ENCODE measurements at places on chromosomes 11 and 22.
A peak's percentile ranks its signal among the peaks of the same experiment; 100 is the strongest.

DNA sequence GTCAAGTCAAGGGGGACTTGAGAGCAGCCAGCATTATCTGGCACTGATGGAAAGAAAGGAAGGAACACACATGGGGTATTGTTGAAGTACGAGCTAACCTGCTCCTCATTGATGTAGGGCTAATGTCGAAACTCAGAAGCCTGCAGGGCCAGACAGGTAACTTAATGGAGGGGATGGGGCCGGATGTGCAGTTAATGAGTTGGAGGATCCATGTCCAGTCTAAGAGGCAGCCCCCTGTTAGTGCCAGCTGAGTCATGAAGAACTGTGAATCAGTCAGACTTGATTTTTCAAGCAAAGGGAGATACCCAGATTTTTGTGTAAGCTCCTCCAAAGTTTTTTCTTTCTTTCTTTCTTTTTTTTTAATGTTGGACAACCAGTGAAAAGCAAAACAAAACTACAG is 65.6 kb downstream of the CECR2 start:
- DNase-seq: no peak

DNA sequence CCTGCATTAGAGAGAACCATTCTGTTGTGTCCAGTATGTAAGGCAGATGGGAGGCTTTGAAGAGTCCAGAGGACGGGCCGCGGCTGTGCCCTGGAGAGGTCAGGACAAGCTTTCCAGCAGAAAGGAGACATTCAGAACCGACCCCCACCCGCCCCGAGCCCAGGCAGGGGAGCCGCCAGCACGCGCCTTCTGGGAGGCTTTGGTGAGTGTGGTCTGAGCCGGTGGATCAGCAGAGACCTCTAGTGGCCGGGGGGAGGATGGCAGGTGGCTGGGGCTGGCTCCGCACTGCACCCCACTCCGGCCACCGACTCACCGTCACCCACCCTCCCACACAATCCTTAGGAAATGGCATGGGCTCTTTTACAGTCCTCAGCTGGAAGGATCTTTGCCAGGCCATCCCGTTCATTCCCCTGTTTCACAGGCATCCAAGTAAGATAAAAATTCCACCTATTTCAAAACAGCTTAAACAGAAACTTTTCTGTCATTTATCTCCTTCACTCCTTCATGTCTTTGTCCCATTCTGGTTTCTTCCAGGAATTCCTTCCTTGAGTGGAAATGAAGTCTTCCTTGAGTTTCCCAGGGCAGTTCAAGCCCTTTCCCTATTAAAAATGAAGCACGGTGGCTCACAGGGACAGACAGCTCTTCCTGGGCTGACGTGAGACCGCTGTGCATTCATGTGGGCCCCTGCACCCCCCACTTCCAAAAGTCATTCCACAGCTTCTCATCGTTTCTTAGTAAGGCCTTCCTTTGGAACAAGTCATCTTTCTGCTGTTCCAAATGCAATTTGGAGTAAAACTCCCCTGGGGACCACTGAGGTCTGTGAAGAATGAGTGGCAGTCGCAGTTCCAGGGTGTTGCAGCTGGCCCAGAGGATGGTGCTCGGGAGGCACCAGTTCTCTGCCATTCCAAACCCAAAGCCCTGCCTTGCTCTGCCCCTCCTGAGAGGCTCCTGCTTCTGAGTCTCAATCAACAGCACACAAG is 91.0 kb downstream of the FEZ1 start:
- peak; percentile 96 for DNase-seq

GRCh38 chr11:1375161-1375954 is 14.4 kb upstream of the BRSK2 start:
- DNase-seq: no peak

GRCh38 chr11:78715639-78716311 is 141.1 kb upstream of the NARS2 start:
- peak; percentile 72 for DNase-seq

- DNase-seq: no peak
Observed at GRCh38 chr11:98417256-98417755, 603.4 kb upstream of the CNTN5 start.

- DNase-seq: no peak
Observed at GRCh38 chr11:83006877-83007330, 64.8 kb downstream of the RAB30 start.

- no peak for DNase-seq
Observed at GRCh38 chr22:27107824-27108223, 450.4 kb downstream of the MIAT start.

- no peak for DNase-seq
Observed at GRCh38 chr22:42780070-42780540, 59.4 kb upstream of the A4GALT start.

- no peak for DNase-seq
Observed at GRCh38 chr11:40294349-40294735, 1165.1 kb downstream of the LRRC4C start.

DNA sequence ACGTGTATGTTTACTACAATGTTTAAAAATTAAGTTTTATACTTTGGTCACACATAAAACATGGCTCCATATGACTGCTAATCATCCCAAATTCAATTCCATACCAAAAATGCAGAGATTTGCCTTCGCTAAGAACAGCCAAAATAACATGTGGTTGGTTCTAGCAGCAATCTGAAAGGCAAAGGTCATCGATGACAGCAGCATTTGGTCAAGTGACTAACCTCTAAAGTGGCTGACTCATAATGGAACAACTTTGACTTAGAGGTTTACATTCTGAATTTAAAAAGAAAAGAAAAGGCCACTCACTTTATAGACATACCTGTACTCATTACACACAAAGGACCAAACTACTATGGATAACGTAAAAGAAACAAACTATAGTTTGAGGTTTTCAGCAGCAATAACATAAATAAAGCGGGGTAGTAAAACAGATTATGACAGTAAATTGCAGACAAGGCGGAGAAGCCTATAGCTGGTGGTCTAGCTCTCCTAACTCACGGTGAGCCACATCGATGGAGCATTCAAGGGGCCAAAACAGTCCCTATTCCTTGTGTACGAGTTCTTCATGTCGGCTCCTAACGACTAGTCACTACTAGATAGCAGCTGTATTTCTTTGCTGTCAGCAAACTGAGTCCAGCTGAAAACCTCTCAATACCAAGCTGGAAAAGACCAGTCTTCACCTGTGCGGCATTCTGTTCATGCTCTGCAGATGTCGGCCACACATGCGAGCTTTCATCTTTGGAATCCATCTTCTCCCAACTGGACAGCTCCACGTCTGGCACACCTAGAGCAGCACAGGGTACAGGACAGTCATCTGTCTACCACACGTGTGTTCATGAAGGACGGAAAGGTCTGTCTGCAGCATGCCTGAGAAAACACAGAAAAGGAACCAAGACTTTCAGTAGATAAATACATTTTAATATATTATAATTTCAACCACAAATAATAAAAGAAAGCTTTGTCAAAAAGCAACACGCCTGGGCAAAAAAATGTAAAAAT is 42.1 kb downstream of the PRDM10 start:
- DNase-seq: no peak

- DNase-seq: no peak
Observed at GRCh38 chr11:120646206-120646605, 134.7 kb downstream of the GRIK4 start.

DNA sequence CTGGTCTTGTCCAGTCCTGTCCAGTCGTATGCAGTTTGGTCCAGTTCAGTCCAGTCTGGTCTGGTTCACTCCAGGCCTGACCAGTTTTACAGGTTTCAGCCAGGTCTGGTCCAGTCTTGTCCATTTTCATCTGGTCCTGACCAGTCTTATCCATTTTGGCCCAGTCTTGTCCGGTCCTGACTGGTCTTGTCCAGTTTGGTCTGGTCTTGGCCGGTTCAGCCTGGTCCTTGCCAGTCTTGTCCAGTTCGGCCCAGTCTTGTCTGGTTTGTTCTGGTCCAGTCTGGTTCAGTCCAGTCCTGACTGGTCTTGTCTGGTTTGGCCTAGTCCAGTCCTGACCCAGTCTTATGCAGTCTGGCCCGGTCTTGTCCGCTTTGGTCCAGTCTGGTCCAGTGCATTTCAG is 380.2 kb downstream of the OR4C45 start:
- no peak for DNase-seq

DNA sequence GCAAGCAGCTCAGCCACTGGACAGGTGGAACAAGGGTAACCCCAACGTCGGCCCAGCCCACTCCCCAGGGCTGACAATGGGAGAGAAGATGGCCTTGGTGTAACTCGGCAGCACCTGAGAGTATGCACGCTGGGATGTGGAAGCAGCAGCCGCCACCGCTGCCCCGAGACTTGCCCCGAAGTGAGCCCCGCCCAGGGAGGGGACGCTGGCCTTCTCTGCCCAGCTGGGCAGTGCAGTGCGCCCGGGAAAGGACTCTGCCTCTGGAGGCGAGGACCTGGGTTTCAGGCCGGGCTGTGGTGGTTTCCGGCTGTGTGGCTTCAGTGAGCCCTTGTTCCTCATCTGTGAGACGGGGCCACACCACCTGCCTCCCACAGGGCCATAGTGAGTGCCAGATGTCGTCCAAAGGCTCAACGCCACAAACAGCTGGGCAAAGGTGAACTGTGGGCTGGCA is 8.6 kb upstream of the POLDIP3 start:
- DNase-seq: no peak

GRCh38 chr11:109040303-109040702 is 375.4 kb downstream of the DDX10 start:
- no peak for DNase-seq

- no peak for DNase-seq
Observed at GRCh38 chr11:17810746-17811145, 76.2 kb downstream of the KCNC1 start.

GRCh38 chr11:35102267-35102666 is 36.7 kb upstream of the CD44 start:
- no peak for DNase-seq

- no peak for DNase-seq
Observed at GRCh38 chr11:132231656-132232347, 861.4 kb downstream of the NTM start.

DNA sequence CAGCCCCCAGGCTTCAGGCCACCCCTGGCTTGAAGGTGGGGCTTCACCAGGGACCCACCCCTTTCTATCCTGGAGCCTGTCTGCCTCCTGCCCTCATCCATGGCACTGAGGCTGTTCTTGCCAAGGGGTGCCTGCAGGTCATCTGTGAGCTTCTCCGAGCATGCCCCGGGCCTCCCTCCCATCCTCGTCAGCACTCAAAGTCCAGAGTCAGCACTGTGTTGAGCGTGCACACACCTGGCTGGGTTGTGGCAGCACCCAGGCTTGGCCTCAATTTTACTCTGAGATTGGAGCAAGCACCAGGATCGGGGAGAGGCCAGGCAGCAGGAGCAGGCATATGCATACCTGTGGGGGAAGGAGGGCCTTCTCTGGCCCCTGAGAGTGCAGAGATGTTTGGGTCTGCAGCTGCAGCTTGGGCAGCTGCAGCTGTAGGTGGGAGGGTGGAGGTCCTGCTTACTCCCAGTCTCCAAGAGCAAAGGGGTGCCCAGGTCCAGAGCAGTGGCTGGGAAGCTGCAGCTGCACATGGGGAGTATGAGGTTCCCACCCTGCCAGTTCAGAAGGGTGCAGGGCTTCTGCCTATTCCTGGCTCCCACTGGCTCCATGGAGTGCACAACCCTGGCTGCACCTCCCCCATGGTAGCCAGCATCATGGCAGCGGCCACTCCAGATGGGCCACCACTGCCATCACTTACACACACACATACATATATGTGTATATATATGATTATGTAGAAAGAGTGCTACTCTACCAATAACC is 488.7 kb downstream of the JRKL start:
- DNase-seq: peak; percentile 35

GRCh38 chr11:94405062-94405833 is 4.0 kb upstream of the GPR83 start:
- DNase-seq: no peak

- DNase-seq: no peak
Observed at GRCh38 chr11:31132531-31133421, 236.8 kb downstream of the DCDC1 start.

GRCh38 chr22:49349841-49350381 is 477.8 kb downstream of the BRD1 start:
- peak; percentile 67 for DNase-seq

- DNase-seq: peak; percentile 45
Observed at GRCh38 chr22:29503811-29504372, 23.9 kb downstream of the NEFH start.

GRCh38 chr11:26162291-26162690 is 169.6 kb upstream of the ANO3 start:
- DNase-seq: no peak

GRCh38 chr11:58142761-58143160 is 17.4 kb upstream of the OR9I1 start:
- no peak for DNase-seq

GRCh38 chr11:130550150-130550549 is 101.7 kb downstream of the ADAMTS15 start:
- DNase-seq: no peak

DNA sequence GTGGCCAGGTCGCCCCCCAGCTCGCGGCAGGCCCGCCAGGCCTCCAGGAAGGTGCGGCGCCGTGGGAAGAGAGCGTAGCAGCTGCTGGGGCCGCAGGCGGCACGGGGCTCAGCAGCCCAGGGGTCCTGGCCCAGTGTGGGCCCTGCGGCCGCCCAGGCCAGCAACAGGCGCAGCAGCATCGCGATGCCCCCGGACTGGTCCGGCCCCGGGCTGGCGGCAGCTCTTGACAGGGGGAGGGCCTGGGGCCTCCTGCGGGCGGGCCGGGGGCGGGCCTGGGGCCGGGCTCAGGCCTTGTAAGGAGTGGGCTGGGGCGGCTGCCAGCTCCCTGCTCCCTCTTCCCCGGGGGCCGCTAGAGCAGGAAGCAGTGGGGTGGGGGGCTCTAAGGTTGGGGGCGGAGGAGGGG is at the start of gene CD248:
CD248 (minus strand) TSS at position 196 of the 403 bp plus-strand sequence; CDS start at position 179, 17 bp downstream.
- DNase-seq: no peak

DNA sequence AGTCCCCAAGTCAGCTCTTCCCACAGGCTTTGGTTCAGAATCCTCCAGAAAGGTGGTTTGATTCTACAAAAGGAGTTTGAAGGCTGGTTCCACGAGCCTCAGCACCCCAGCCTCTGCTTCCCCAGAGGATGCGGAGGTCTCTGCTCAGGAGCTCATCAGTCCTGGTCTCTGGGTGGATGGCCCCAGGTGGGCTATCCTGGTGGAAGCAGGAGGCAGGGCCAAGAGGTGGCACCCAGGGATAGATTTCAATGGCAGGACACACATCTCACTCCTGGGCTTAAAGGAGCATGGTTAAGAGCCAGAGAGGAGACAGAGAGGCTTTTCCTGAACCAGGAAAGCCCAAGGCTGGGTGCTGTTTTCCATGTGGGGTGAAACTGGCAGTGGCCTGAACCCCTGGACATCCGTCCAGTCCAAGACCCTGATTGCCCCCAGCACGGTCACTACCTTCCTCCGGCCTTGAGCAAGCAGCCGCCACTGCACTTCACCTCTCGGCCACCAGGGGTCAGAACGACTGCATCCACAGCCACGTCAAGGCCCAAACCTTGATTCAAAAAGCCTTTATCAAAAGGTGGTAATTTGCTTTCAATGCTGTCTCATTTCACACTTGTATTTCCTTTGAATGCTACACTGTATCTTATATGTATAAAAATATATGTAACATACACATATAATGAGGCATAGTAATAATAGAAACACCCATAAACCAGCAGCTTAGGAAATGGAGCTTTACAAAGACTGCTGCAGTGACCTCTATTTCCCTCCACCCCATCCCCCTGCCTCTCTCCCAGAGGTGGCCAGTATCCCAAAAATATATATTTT is 19.3 kb upstream of the FXYD2 start:
- DNase-seq: peak; percentile 86
